NCI-H1694 treated with DMSO at 0.1 percent for 48 hours (cell line): ENCODE measurements at places on chromosomes 5 and 9.
A peak's percentile ranks its signal among the peaks of the same experiment; 100 is the strongest.

GRCh38 chr9:96567203-96567700, 52.4 kb downstream of the CDC14B start:
- DNase-seq = no peak

GRCh38 chr5:27308153-27308552, 269.8 kb upstream of the CDH9 start:
- DNase-seq = no peak

DNA sequence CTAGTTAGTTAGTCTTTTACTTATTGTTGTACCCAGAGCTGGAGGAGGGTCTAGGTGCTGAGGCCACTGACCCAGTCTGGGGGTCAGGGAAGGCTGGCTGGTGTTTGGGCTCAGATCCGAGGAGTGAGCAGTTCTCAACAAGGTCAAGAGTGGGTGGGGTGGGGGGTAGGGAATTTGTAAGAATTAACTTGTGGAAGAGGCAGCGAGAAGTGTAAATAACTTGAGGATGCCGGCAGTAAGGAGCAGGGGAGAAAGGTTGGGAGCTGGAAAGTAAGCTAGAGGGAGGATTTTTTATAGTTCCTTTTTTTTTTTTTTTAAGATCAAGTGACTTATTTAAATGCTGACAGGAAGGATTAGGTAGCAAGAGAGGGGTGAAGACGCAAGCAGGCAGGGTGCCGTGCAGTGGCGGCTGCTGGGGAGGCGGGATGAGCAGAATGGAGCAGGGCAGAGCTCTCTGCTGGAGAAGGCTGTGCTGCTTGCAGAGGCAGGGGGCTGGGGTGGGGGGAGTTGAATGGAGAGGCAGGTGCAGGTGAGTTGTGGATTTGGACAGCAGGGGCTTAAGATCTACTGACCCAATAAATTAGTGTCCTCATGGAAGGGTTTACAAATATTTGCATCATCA, 35.3 kb upstream of the SMIM32 start:
- DNase-seq = no peak

DNA sequence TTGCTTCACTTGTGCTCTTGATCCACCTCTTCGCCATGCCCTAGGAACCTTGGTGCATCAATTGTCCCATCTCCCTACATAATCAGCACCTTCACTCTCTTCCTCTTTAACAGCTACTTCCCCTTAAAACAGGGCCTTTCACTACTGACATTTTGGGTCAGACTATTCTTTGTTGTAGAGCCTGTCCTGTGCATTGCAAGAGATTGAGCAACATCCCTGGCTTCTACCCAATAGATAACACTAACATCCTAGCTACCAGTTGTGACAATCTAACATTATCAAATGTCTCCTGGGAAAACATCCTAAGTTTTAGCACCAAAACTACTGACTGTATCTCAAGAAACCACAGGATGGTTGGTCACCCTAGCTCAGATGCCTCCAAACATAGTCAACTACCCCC, 854.3 kb upstream of the DMAC1 start:
- no peak for DNase-seq

GRCh38 chr5:154474396-154475334, 3.4 kb downstream of the HAND1 start:
- no peak for DNase-seq

DNA sequence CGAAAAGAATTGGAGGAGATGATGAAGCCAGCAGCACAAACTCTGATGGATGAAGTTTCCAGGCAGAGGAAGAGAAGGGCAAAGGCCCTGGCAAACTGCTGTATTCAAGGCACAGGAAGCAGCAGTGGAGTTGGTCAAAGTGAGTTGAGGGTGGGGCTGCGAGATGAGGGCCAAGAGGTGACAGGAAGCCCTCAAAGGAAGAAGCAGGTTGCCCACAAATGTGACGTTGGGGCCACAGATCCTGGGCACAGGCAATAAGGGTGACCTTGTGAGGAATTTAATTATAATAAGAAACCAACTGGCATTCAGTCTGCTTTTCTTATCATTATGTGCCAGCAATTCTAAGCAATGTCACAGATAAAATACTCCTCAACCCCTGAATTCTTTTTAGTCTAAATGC, 261.8 kb downstream of the CTNND2 start:
- DNase-seq = no peak

GRCh38 chr5:134600600-134600999, 32.0 kb downstream of the SAR1B start:
- no peak for DNase-seq

GRCh38 chr5:173857234-173857633, 30.9 kb upstream of the CPEB4 start:
- DNase-seq = no peak

GRCh38 chr5:38780945-38781344, 64.9 kb upstream of the OSMR start:
- DNase-seq = no peak

GRCh38 chr5:82642313-82642712, 364.2 kb upstream of the RPS23 start:
- DNase-seq = no peak

DNA sequence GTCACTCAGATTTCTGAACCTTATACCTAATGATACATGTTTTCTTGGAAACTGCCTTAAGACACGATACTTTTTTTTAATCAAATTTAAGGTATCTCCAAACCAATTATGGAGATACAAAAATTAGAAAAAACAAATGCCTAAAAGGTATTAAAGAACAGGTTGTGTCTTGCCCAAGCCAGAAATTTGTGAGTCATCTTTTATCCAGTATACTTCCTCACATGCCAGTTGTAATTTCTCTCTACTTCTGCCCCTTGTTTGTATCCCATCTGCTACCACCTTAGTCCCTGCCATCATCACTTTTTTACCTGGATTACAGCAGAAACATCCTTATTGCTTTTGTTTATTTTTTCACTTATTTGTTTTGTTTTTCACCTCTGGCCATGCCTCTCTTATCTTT, 571.2 kb upstream of the DAB2 start:
- no peak for DNase-seq

GRCh38 chr9:68431307-68431706, 74.9 kb downstream of the PGM5 start:
- no peak for DNase-seq

DNA sequence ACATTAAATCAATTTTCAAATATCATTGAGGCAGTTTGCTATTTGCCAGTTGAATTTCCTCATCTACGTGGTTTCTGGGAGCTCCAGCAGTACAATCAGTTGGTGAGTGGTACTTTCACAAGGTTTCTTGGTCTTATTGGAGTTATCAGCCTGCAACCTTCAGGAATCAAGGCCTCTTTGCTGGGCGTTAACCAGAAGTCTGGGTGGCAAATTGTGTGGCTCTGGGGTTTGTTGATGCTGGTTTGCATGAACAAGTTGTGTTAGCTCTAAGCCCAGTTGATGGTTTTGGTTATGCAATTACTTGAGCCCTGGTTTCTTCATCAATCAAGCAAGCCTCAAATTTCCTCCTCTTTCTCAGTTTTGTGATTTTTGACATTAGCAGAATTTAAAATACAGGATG, 152.9 kb upstream of the ANKRD55 start:
- no peak for DNase-seq

GRCh38 chr5:154312576-154312975, 122.0 kb downstream of the GALNT10 start:
- DNase-seq = no peak

DNA sequence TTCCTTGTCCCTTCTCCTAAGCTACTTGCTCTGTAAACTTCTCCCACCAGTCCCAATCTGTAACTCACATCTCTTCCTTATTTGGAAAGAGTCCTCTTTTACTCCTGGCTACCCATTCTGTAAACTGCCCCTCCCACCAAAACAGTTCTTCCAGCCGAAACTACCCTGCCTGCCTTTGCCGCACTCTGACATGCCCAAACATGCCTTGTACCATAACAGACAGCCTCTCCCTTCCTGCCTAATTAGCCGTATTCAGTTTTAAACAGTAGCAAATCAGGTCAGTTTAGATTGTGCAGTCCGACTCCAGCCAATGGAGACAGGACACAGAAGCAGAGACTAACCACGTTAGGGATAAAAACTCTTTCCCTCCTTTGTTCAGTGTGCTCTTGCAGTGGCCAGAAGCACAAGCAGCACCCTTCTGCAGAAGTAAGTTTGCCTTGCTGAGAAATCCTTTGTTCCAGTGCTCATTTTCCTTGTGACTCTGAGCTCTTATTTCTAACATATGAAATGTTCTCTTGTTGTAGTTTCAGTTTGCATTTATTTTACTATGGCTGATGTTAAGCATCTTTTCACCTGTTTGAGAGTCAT, 5.4 kb upstream of the GLT6D1 start:
- no peak for DNase-seq

GRCh38 chr9:93595461-93595860, 19.1 kb downstream of the PHF2 start:
- no peak for DNase-seq

DNA sequence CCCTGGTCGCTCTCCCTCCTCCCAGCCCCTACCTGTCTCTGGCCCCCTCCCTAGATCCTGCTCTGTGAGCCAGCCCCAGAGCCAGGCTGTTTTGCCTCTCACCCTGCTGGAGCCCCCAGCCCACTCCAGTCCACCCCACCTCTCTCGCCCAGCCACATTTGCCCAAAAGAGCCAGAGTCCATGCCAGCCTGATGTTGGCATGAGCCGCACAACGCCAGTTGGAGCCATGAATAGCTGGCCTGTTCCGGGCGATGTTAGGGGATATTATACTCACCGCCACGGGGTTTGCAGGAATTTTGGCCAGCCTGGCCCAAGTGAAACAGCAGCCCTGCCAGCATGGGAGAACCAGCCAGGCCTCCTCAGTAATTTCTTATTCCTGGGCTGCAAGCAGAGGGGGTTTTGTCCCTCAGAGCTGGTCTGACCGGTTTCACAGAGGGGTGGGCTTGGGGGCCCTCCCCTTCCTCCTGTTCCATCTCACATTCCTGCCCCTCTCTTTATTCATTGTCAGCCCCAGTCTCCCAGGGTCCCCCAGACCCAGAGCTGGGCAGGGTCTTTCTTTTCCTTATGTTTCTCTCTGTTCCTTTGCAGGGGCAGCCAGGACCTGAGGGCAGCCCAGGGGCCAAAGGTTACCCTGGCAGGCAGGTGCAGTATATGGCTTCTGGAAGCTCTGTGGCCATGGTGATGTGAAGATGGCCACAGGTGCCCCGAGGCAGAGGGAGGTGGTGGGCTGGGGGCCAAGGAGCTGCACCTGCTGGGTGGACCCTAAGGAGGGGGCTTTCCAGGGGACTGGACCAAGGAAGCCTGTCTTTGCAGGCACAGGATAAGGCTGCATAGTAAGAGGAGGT, 50.1 kb downstream of the COL27A1 start:
- no peak for DNase-seq

- DNase-seq = peak; percentile 44
These were observed 56.9 kb downstream of the PAM start for GRCh38 chr5:102811972-102812371.

GRCh38 chr5:2674456-2674855, 77.0 kb downstream of the IRX2 start:
- no peak for DNase-seq

DNA sequence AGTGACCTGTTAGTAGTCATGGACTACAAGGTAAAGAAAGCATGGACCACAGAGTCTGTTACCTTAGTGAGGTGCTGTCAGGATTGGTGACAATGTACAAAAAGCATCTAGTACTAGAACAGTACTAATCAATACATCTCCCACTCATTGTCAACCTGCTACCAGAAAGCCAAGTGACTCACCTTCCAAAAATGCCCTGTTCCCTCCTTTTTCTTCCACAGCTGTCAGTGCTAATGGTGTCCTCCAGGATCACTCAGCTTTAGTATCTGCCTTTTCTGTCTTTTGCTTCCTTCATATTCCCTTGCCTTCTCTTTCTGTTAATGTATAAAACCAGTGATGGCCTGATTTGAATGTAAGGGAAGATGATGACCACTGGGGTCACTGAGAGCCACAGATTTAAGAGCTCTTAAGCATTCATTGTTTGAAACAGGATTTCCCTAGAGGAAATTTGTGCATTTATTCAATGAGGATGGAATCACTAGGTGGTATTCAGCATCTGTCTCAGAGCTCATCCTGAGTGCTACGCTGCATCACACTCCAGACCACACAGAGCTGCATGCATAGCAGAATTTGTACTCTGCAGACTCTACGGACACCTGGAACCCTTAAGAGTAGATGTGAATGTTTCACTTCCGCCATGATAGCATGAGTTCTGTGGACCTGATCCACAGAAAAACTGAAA, 71.0 kb downstream of the SV2C start:
- no peak for DNase-seq

DNA sequence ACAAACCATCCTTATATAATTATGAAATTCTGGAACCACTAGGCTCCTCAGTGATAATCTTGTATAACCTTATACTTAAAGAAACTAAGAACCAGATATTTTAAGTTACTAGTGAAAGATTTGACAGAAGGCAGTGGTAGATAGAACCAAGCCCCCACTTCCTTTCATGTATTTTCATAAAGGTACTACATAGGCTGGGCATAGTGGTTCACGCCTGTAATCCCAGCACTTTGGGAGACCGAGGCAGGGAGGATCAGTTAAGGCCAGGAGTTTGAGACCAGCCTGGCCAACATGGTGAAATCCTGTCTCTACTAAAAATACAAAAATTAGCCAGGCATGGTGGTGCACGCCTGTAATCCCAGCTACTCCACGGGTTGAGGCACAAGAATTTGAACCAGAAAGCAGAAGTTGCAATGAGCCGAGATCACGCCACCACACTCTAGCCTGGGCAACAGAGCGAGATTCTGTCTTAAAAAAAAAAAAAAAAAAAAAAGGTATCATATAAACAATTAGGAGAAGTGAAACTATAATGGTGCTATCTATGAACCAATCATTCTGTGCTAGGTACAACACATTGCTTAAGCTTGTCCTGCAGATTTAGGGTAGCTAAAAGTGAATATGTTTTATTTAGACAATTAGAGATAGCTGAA, 27.9 kb upstream of the DTWD2 start:
- no peak for DNase-seq

DNA sequence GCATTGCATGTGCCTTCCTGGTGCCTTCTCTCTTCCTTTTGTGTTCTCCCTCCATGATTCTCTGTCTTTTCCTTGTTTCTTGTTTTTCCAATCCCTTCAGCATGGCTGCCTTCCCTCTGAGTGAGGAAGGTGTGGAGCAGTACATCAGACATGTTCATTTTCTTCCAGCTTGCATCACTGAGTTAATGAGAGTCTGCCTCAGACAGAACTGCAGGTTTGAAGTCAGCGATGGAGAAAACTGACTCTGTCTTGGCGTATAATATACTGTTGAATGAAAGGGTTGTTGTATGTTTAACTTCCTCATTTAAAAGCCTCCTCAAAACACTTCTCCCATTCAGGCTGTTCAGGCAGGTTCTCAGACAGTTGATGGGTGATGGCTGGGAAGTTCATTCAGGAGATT, 129.3 kb downstream of the KDM4C start:
- no peak for DNase-seq

GRCh38 chr5:168712280-168712924, 133.2 kb upstream of the PANK3 start:
- no peak for DNase-seq
